Tibial nerve (tissue), 4 donors: ENCODE measurements at places on chromosomes 13 and 19. TPM values are rescaled to one million over a fixed set of nuclear protein-coding genes. Genes with fewer than 3 reads are reported as not detected.

DNA sequence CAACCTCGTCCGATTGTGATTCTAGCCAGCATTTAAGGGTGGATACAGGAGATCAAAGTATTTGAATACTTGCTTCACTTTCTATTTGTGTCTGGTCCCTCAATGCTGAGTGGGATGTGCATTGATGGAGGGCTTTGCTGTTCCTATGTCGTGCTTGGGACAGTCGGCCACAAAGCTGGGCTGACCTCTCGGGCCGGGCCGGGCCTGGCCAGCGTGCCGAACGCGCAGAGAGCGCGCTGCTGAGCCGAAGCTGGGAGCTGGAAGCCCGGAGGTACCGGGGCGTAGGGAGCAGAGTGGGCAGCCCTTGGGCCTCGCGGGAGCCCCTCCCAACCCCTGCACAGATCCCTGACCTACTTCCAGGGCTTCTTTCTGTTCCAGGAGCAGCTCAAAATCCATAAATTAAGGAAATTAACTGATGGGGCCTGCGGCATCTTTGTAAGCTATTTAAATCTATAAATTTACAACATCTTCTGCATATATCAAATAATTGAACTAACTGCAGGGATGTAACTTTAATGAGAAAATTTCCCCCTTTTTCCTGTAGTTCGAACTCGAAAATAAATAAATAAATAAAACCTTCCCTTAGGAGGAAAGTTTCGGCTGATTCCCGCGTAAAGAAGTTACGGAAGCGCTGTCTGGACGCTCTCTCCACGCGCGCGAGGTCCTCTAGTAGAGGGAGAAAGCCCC, 1.8 kb upstream of the KCTD15 start:
- DNase-seq = no peak

DNA sequence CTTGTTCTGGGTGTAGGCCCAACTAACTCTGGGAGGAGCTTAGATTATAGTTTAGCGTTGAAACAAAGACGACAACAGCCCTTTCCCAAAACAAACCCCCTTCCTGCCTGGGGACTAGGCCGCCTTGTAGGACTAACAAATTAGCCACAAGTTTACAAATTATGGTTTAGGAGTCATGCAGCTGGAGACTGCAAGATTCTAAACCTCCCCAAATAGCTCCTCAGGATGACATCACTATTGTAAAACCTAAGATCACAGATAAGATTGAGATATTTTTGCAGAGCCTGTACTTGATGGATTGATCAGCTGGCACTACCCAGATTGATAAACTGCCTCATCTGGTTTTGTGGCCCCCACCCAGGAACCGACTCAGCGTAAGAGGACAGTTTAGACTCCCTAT, 2.3 kb upstream of the SLC25A15 start:
- DNase-seq = no peak

STAP2 gene
- total RNA-seq = 6.0 TPM

TGFBR3L gene
- total RNA-seq = not detected

GRCh38 chr13:51612867-51613266, 28.6 kb downstream of the WDFY2 start:
- no peak for DNase-seq

DNA sequence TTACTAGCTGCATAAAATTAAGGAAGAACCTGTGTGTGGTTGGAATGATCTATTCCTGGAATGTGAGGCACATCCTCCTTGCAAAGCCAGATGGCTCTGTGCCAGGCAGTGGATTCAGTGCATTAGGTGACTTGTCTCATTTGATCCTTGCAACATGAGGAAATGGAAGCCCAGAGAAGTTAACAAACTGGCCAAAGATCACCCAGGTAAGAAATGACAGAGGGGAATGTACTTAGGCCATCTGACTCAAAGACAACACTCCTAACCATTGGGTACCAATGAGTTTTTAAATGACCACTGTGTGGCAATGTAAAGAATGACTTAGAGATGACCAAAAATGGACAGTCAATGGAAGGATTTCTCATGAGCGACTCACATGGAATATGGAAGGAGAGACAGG, 114.2 kb upstream of the RXFP2 start:
- no peak for DNase-seq

DNA sequence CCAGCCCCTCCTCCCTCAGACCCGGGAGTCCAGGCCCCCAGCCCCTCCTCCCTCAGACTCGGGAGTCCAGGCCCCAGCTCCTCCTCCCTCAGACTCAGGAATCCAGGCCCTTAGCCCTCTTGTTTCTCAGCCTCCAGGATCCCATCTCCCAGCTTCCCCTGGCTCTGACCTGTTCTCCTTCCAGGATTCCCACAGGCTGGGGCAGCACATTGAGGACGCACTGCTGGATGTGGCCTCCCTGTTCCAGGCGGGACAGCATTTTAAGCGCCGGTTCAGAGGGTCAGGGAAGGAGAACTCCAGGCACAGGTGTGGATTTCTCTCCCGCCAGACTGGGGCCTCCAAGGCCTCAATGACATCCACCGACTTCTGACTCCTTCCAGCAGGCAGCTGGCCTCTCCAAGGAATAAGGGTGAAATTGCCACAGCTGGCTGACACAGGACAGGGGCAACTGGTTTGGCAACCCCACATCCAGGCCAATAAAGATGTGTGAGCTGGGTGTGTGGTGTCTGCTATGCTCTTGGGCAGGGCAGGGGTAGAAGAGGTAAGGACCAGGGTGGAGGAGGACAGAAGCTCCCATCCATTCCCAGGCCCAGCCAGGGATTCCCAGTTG, 22.4 kb downstream of the CPT1C start:
- DNase-seq = no peak

LTBP4 gene
- 1,317 TPM for total RNA-seq

GRCh38 chr19:2663920-2664571, 38.4 kb downstream of the GNG7 start:
- DNase-seq = no peak

- no peak for DNase-seq
These were observed 141.6 kb upstream of the RFC3 start for GRCh38 chr13:33676045-33676989.

GRIN2D gene
- 0.90 TPM for total RNA-seq

- no peak for DNase-seq
These were observed 10.1 kb downstream of the THAP8 start for GRCh38 chr19:36043952-36044351.

GRCh38 chr19:3333662-3334061, 32.7 kb upstream of the NFIC start:
- DNase-seq = no peak

GRCh38 chr13:37648609-37649008, 50.0 kb upstream of the POSTN start:
- no peak for DNase-seq

- DNase-seq = no peak
These were observed 754 bp upstream of the CHERP start for GRCh38 chr19:16542910-16543472.

DNA sequence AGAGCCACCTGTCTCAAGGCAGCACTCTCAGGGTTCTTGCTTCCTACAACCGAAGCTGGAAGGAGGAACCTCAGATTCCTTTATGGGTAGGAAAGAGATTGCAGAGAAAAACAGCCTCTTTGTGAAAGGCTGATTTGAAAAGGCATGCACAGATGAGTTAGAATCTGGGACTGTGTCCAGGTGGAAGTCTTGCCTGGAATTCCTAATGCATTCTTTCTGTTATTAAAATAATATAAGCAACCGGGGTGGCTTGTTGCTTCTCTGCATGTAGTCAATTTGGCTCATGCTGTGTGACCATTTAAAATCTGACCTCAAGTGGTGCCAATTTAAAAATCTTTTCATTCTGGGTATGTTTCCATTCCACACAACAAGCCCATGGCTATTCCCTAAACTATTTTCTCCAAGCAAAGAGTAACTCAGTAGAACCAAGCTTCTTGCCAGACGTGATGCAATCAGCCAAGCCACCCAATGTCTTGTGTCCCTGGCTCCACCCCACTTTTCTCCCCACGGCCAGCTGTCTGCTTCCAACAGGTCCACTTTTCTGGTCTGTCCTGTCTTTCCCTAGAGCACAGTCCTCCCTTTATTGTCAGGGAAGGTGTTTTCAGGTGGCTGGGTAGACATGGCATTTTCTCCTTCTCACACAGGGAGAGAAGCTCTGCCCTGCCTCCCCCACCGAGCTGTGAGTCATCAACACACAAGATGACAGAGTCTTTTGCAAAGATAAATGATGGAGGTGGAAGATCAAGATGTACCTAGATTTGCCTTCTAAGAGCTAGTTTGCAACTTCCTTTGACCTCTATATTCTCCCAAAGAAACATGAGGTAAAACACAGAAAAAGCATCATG, 394.3 kb downstream of the FOXO1 start:
- peak; percentile 91 for DNase-seq

GSX1 gene
- not detected for total RNA-seq

DNA sequence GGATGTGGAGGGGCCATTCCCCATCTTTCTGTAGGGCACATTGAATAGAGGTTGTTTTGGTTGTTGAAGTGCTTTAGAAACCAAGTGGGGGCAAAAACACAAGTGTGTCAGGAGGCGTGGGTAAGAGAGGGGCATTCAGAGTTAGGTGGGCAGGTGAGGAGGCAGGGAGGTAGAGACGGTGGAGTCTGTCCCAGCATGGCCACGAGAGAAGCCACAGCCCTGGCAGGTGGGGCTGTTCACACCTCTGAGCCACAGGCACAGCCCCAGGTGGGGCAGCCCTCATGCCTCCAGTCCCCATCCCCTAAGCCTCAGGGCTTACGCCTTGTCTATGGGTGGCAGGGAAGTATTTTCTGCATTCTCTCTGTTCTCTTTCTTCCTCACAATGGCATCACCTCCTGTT, 43.7 kb downstream of the KCTD15 start:
- no peak for DNase-seq

- DNase-seq = no peak
These were observed 518.3 kb downstream of the GPC6 start for GRCh38 chr13:93744886-93745285.

DNA sequence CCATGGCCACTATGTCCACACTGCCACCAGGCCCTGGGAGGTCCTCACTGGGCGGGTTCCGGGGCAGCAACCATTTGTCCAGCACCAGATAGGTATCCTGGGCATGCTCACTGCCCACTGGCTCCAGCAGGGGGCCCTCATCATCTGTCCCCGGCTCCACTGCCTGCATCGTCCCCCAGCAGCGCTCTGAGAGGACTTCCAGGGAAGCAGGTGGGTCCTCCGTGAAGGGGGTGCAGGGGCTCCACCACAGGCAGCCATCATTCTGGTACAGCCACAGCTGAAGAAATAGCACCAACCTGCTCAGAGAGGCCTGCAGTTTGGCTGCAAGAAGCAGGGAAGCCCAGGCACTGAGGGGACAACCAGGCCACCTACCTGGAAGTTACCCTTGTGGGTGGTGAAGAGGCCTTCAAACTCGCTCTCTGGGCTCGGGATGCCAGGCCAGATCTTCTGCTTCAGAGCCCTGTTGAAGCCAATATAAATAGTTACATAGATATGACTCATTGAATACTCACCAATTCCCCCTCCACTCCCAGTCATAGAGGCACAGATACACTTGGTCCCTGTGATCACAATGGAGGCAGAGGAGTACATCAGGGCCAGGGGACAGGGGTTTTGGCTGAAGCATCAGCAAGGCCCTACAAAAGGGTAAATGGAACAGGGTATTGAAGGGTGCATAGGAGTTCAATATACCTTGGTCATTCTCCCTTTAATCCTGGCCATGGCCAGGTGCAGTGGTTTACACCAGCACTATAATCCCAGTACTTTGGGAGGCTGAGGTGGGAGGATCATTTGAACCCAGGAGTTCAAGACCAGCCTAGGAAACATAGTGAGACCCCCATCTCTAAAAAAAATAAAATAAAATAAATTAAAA, 4.1 kb downstream of the SWSAP1 start:
- peak; percentile 35 for DNase-seq

GRCh38 chr19:48815870-48816501, 5.2 kb upstream of the BCAT2 start:
- no peak for DNase-seq

PSG2 gene
- not detected for total RNA-seq

PLIN4 gene
- 689 TPM for total RNA-seq

- no peak for DNase-seq
These were observed 30.4 kb upstream of the OLFM4 start for GRCh38 chr13:52997951-52998876.

PTGIR gene
- 43.2 TPM for total RNA-seq

TMEM86B gene
- 0.44 TPM for total RNA-seq

SPHK2 gene
- total RNA-seq = 28.5 TPM

DNA sequence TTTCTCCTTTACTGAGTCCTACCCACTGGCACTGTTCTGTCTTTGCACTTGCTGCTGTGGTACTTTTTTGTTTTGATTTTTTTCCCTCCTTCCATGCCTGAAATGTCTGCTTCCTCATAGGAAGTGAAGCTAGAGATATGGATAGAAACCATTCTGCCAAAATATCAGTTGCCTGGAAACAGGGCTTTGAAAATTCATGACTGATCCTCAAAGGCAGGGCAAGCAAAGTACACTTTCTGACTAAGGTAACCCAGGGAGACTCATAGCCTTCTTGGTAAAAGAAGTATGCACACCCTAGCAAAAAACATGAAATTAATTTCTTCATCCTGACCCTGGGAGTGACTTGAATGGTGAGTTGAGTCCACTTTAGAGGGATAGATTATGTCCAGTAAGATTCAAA, 329.8 kb downstream of the MYO16 start:
- DNase-seq = no peak

DNA sequence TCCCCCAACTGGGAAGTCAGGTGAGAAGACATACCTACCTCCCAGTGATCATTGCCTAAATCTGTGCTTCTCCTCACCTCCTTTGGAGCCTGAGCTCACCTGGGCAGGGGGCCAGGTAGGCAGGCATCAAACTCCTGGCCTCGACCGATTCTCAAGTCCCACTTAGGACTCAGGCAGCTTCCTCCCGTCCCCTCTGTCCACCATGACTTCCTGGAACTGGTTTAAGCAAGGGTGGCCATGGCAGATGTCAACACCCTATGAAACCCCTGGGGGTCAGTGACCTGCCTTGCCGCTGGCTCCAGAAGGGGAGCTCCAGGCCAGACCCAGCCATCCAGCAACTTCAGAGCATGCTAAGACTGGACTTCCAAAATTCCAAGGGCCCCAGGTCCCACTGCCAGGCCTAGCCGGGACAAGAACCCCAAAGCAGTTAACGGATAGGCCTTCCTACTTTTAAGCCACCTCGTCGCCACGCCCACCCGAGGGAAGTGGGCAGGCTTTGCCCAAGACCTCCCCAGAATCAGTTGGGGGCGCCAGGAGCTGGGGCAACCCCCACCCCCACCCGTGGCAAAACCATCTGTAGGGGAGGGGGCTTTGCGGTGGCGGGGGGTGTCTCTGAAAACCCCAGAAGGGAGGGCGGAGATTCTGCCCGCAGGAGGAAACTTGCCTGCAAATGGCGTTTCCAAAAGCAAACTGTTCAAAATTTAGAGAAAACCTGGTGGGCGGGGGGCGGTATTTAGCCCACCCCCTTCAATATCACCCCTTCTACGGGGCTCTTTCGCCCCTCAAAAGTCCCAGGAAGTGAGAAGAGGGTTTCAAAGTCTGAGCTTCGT, 657 bp downstream of the PLIN3 start:
- peak; percentile 48 for DNase-seq

GRCh38 chr13:65532231-65532630, 1697.9 kb downstream of the PCDH9 start:
- DNase-seq = no peak

DNA sequence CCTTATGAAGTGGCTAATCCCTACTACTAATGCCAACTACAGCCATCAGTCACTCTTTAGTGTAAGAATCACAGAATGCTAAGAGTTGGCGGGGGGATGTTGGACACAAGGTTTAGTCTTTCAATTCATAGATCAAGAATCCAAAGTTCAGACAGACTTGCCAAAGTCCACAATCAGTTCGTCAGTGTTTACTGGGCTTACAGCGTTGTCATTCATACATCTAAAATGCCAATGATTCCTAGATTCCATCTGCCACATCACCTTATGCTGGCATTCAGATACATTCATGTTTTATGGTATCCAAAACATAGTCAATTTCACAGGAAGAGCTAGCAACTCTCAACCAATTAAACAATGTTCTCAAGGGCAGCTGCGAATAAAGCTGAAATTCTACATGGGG, 18.1 kb downstream of the RCBTB2 start:
- DNase-seq = no peak
